ENCODE measurements at places on chromosomes 1 and 21. TPM values are rescaled to one million over a fixed set of nuclear protein-coding genes. Genes with fewer than 3 reads are reported as not detected.

GRCh38 chr1:222060210-222060916 is 318.5 kb upstream of the DUSP10 start:
- no peak overlapping the region for H3K4me3 ChIP-seq
- no peaks in the 10 kb centered on the region for H3K36me3 ChIP-seq
- no peaks in the 10 kb centered on the region for H3K27me3 ChIP-seq
- DNase-seq, result no peak

GRCh38 chr1:21302747-21303715 is 12.8 kb upstream of the ECE1 start:
- H3K4me1 ChIP-seq, result peaks cover 46% of the 10 kb centered on the region
- H3K36me3 ChIP-seq, result no peaks in the 10 kb centered on the region
- peak; percentile 78 for DNase-seq
- H3K4me3 ChIP-seq, result no peak overlapping the region

The C1orf116 gene
- total RNA-seq, result 0.07 TPM

DNA sequence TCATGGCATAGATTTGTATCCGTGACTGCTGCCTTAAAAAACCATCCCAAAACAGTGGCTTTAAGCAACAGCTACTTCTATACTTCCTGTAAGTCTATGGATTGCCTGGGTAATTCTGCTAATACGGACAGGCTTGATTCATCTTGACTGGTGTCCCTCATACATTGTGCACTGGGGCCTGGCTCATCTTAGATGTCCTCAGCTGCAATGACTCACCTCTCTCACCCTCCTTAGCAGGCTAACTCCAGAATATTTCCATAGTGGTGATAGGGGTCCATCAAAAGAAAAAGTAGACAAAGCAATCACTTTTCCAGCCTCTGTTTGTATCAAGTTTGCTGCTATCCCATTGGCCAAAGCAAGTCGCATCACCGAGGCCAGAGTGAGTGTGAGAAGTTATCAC is 409.1 kb upstream of the KAZN start:
- H3K4me3 ChIP-seq, result no peak overlapping the region
- no peaks in the 10 kb centered on the region for H3K27me3 ChIP-seq
- H3K36me3 ChIP-seq, result no peaks in the 10 kb centered on the region
- H3K4me1 ChIP-seq, result no peaks in the 10 kb centered on the region

The GBP7 gene
- total RNA-seq, result not detected

The CDK11B gene
- 32.0 TPM for total RNA-seq

GRCh38 chr1:55413286-55413685 is 198.1 kb upstream of the USP24 start:
- no peak for DNase-seq
- H3K4me3 ChIP-seq, result no peak overlapping the region
- no peaks in the 10 kb centered on the region for H3K27me3 ChIP-seq

The ARTN gene
- total RNA-seq, result 0.18 TPM

- H3K27me3 ChIP-seq, result no peaks in the 10 kb centered on the region
- no peak for DNase-seq
- H3K36me3 ChIP-seq, result no peaks in the 10 kb centered on the region
Measured at GRCh38 chr1:28035420-28035819, 53.0 kb downstream of the EYA3 start.

- H3K27ac ChIP-seq, result peak overlapping the region; percentile 20
- H3K4me1 ChIP-seq, result peaks cover 28% of the 10 kb centered on the region
- DNase-seq, result peak; percentile 64
- H3K27me3 ChIP-seq, result no peaks in the 10 kb centered on the region
- H3K4me3 ChIP-seq, result no peak overlapping the region
Measured at GRCh38 chr1:58664881-58665280, 35.0 kb downstream of the MYSM1 start.

The ILDR2 gene
- total RNA-seq, result not detected

- H3K4me1 ChIP-seq, result no peaks in the 10 kb centered on the region
- no peak overlapping the region for H3K27ac ChIP-seq
- H3K27me3 ChIP-seq, result no peaks in the 10 kb centered on the region
- DNase-seq, result no peak
Measured at GRCh38 chr1:228336308-228337030, 70.2 kb downstream of the TRIM11 start.

GRCh38 chr1:51955797-51956527 is 34.5 kb downstream of the RAB3B start:
- DNase-seq, result no peak
- H3K27me3 ChIP-seq, result no peaks in the 10 kb centered on the region
- no peak overlapping the region for H3K4me3 ChIP-seq
- no peak overlapping the region for H3K27ac ChIP-seq

DNA sequence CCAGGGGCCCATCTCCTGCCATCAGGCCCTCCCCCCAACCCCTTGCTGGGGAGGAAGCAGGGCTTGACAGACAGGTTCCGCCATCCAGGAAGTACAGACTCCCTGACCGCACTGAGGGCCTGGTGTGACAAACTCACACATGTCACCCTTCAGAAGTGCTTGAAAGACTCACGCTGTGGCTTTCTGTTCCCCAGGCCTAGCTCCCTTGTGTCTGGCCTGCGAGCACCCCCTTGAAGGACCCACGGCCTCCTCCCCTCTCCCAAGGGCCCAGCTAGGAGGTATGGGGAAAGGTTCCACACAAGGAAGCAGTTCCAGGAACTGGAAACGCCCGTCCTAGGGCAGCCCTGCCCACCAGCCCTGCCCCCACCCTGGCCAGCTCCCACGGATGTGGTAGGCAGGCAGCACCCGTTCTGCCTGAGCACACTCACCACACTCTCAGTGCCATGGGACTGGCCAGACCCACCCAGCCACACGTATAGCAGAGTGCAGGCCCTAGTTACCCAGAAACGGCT is 26.7 kb downstream of the SLC2A1 start:
- no peak overlapping the region for H3K27ac ChIP-seq
- peaks cover 3% of the 10 kb centered on the region for H3K36me3 ChIP-seq
- H3K27me3 ChIP-seq, result no peaks in the 10 kb centered on the region

GRCh38 chr21:46125846-46126301 is 28.0 kb downstream of the COL6A2 start:
- no peaks in the 10 kb centered on the region for H3K36me3 ChIP-seq
- H3K27me3 ChIP-seq, result no peaks in the 10 kb centered on the region
- no peak overlapping the region for H3K4me3 ChIP-seq
- no peaks in the 10 kb centered on the region for H3K4me1 ChIP-seq
- DNase-seq, result no peak

The AGO4 gene
- total RNA-seq, result 19.8 TPM

The DNALI1 gene
- 8.1 TPM for total RNA-seq

DNA sequence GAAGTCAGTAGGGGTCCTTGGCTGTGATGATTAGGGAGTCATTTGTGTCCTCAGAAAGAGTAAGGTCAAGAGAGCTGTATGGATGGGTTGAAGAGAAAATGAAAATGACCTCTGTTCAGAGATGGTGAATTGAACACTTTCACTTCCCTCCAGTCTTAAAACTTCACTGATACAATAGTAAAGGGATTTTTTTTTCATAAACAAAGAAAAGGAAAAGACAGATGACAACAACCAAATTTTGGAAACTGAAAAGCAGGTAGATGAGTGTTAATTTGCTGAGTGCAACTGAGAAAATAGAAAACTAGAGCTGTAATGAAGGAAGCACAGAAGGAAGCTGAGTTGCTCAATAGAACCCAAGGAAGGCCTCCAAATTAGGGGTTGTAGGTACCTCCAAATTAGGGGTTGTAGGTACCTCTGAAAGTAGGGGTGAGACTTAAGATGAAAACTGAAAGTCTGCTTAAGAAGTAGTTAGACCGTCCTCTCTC is 14.8 kb upstream of the S1PR1 start:
- H3K36me3 ChIP-seq, result no peaks in the 10 kb centered on the region
- H3K27me3 ChIP-seq, result no peaks in the 10 kb centered on the region
- no peak for DNase-seq
- no peak overlapping the region for H3K27ac ChIP-seq
- no peaks in the 10 kb centered on the region for H3K4me1 ChIP-seq

- H3K36me3 ChIP-seq, result no peaks in the 10 kb centered on the region
- H3K27ac ChIP-seq, result no peak overlapping the region
- no peaks in the 10 kb centered on the region for H3K27me3 ChIP-seq
- no peak overlapping the region for H3K4me3 ChIP-seq
- peak; percentile 32 for DNase-seq
- H3K4me1 ChIP-seq, result no peaks in the 10 kb centered on the region
Measured at GRCh38 chr1:87826681-87827251, 498.1 kb downstream of the LMO4 start.

The FCGR3A gene
- not detected for total RNA-seq

GRCh38 chr1:234782105-234782751 is 172.2 kb upstream of the IRF2BP2 start:
- H3K27me3 ChIP-seq, result no peaks in the 10 kb centered on the region
- H3K27ac ChIP-seq, result no peak overlapping the region
- no peak overlapping the region for H3K4me3 ChIP-seq
- no peaks in the 10 kb centered on the region for H3K4me1 ChIP-seq

DNA sequence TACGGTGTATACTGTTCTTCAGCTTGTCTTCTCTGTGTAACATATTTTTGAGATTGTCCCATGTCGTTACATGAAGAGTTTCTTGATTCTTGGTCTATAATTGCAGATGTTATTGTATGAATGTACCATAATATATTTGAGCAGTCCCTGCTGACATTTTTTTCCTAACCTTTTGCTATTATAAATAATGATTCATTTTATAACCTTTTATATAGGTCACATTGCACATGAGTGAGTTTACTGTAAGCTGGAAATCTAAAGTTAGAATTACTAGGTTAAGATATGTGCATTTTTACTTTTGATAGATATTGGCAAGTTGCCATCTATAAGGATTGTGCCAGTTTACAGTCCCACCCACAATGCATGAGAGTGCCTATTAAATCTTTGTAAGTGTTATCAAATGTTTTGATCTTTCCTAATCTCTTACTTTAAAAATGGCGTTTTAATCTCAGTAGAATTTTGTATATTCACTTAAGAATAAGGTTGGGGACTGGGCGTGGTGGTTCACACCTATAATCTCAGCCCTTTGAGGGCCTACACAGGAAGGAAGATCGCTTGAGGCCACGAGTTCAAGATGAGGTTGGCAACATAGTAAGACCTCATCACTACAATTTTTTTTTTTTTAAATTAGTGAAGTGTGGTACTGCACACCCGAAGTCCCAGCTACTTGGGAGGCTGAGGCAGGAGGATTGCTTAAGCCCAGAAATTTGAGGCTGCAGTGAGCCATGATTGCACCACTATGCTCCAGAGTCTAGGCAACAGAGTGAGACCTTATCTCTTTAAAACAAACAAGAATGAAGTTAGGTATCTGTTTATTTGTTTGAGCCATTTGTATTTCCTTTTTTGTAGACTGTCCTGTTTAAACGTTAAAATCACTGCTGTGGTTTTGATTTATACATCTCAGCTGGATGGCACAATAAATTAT is 36.5 kb downstream of the ZMYM1 start:
- no peaks in the 10 kb centered on the region for H3K36me3 ChIP-seq
- DNase-seq, result peak; percentile 72
- H3K27me3 ChIP-seq, result no peaks in the 10 kb centered on the region
- no peak overlapping the region for H3K4me3 ChIP-seq
- no peak overlapping the region for H3K27ac ChIP-seq

- DNase-seq, result no peak
- no peaks in the 10 kb centered on the region for H3K4me1 ChIP-seq
- H3K36me3 ChIP-seq, result no peaks in the 10 kb centered on the region
- H3K27me3 ChIP-seq, result no peaks in the 10 kb centered on the region
- no peak overlapping the region for H3K4me3 ChIP-seq
- H3K27ac ChIP-seq, result no peak overlapping the region
Measured at GRCh38 chr1:160858507-160858906, 4.2 kb downstream of the CD244 start.

GRCh38 chr1:84569216-84569615 is 5.0 kb downstream of the CTBS start:
- H3K36me3 ChIP-seq, result no peaks in the 10 kb centered on the region
- H3K4me1 ChIP-seq, result peaks cover 12% of the 10 kb centered on the region
- no peak for DNase-seq
- no peaks in the 10 kb centered on the region for H3K27me3 ChIP-seq
- H3K27ac ChIP-seq, result no peak overlapping the region

GRCh38 chr1:222040955-222041354 is 299.1 kb upstream of the DUSP10 start:
- no peak overlapping the region for H3K27ac ChIP-seq
- DNase-seq, result no peak
- no peaks in the 10 kb centered on the region for H3K27me3 ChIP-seq
- H3K36me3 ChIP-seq, result no peaks in the 10 kb centered on the region

DNA sequence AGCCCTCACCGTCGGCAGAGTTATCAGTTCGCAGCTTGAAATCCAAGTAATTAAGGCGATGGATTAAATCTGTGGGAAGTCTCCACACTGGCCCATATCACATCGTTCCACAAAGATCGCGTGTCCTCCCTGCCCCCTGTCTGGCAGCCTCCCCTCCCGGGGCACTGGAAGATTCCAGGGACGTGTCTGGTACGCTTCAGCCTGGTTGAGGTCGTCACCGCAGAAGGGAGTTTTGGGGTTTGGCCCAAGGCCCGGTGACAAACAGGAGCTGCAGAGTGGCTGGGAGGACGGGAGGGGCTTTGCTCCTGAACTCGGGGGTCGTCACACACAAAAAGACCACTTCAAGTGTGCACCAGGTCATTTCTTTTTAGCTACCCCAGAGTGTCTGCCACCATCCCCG is 51.1 kb downstream of the PRDM16 start:
- H3K27ac ChIP-seq, result no peak overlapping the region
- no peaks in the 10 kb centered on the region for H3K27me3 ChIP-seq
- DNase-seq, result no peak
- no peak overlapping the region for H3K4me3 ChIP-seq
- no peaks in the 10 kb centered on the region for H3K4me1 ChIP-seq

DNA sequence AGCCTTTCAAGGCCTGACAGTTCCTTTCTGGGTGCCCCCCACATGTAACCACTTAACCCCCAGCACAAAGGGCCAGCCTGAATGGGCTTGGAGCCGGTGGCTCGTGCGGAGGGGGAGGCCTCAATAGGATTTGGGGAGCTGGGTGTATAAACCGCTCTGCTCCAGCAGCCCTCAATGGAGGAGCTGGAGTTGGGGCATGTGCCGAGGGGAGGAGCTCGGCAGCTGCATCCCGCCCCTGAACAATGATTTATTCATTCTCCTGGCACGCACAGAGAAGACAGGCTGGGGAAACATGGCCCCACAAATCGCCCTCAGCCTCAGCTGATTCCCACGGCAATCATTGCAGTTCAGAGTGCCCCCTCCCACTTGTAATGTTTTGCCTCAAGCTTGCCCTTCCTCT is 6.9 kb upstream of the C1orf216 start:
- H3K27ac ChIP-seq, result no peak overlapping the region
- DNase-seq, result no peak
- H3K4me1 ChIP-seq, result no peaks in the 10 kb centered on the region
- no peaks in the 10 kb centered on the region for H3K27me3 ChIP-seq

DNA sequence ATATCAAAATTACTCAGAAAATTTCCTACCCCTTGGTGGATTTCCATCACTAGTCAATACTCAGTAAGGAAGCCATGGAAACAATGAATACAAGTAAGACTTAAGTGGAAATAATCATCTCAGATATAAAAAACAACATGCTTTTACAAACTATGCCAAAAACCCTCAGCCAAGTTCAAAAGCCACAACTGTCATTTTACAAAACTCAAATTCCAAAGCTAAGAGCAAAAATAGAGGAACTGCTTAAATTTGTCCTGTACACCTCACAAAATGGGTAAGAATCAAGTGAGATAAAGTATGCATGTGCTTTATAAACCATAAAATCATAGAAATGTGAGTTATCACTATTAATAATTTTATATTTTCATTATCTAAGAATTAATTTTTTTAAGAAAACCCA is 9.6 kb downstream of the TMCO1 start:
- no peaks in the 10 kb centered on the region for H3K27me3 ChIP-seq
- H3K4me3 ChIP-seq, result no peak overlapping the region
- no peaks in the 10 kb centered on the region for H3K4me1 ChIP-seq
- H3K36me3 ChIP-seq, result peaks cover 2% of the 10 kb centered on the region

All from endothelial cell of umbilical vein (primary cell).